ENCODE measurements at places on chromosomes 5 and 9.

- peak; percentile 44 for DNase-seq
These were observed 695 bp upstream of the ANXA6 start for GRCh38 chr5:151158287-151158661.

GRCh38 chr5:80864706-80865435, 95.3 kb upstream of the RASGRF2 start:
- no peak for DNase-seq

DNA sequence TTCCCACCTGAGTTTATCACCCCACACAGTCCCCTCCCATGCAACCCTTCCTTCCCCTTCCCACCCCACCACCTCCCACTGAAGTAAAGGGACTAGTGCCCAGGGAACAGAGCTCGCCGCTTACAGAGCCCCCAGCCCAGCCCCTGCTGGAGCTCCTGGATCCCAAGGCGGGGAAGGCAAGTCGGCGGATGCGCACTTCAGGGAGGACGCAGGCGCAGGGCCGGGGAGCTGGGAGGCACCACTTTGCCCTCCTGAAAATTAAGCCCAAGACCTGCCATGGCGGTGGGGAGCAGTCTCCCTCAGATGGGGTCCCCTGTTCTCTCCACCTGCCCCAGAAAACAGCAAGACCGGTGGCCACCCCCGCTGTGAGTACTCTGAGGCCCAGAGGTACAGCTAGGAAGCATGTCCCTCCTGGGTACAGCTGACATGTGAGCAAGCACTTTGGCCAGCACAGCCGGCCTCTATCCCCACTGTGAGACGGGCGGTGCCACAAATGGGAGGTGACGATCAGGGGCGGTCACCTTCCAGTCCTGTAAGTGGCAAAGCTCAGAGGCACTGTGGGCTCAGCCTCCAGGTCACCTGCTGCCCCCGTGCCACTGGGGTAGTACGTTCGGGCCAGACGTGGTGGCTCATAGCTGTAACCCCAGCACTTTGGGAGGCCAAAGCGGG, 45.9 kb downstream of the COL23A1 start:
- DNase-seq, result no peak

DNA sequence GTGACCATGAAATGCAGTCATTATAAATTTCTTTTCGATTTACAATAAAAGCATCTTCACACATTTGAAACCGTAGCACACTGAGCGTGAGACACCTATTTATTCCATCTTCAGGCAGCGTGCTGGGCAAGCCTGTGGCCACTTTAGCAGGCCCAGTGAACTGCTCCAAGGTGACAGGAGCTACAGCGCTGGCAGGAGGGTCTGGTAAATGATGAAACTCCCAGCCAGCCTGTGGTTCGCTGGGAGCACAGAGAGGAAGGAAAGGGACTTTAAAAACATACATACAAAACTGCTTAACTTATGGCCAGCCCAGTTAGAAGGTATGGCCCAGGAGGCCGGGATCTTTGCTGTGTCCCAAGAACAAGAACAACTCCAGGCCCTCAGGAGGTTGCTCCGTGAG, 5.1 kb downstream of the RAPGEF1 start:
- DNase-seq, result no peak

GRCh38 chr5:127650649-127651048, 1.8 kb downstream of the CTXN3 start:
- peak; percentile 84 for DNase-seq

GRCh38 chr5:151214614-151215545, 9.0 kb downstream of the CCDC69 start:
- DNase-seq, result no peak

DNA sequence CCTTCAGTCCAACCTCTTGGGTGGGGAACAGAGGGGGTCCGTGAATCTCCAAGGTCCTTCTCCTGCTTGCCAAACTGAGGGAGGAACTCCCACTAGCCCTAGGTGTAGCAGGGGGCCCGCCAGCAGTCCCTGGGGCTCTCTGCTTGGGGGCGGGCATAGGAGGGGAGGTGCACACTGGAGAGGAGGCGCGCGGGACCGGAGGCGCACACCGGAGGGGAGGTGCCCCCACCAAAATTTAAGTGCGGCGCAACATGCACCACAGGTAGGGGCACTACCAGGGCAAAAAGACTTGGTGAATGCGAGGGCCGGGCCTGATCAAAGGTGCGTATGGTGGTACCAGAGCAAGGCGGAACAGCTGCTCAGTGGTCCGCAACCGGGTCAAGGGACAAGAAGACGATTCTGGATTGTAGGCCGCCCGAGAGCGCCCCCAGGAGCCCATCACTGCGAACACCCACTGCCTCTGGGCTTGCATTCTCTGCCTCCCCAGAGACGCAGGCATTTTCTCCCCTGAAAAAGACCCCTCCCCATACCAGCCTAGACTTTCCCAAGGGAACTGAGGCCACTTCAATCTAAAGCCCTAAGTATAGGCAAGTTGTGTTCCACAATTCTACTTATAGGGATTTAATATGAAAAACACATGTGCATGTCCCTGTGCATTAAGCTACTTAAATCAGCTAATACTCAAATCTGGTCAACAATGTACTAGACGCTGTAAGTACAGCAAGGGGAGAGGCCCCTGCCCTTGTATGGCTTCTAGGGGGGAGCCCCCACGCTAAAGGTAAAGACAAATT, 50.6 kb downstream of the TGFBI start:
- DNase-seq, result no peak

DNA sequence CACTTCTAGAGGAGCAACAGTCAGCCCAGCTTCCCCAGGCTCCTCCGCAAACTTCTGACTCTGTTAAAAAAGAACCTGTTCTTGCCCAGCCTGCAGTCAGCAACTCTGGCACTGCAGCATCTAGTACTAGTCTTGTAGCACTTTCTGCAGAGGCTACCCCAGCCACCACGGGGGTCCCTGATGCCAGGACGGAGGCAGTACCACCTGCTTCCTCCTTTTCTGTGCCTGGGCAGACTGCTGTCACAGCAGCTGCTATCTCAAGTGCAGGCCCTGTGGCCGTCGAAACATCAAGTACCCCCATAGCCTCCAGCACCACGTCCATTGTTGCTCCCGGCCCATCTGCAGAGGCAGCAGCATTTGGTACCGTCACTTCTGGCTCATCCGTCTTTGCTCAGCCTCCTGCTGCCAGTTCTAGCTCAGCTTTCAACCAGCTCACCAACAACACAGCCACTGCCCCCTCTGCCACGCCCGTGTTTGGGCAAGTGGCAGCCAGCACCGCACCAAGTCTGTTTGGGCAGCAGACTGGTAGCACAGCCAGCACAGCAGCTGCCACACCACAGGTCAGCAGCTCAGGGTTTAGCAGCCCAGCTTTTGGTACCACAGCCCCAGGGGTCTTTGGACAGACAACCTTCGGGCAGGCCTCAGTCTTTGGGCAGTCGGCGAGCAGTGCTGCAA, 72.8 kb downstream of the NUP214 start:
- DNase-seq, result no peak

DNA sequence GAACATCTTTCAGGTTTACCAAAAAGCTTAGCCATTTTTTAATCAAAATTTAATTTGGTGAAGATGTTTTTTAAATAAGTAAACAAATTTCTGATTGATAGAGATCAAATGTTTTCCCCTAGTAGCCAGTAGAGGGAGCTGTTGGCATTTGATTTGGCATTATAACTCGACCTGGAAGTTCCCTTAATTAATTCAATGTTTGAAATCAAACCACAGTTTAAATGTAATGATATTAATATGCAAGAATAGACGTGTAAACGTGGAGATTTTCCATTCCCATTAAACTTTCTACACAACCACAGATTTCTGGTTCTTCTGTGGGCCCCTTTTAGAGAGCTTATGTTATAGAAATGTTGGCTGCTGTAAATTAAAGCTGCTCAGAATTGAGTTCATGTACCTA, 148.1 kb upstream of the MPDZ start:
- peak; percentile 77 for DNase-seq

- no peak for DNase-seq
These were observed 3.1 kb downstream of the FAM163B start for GRCh38 chr9:133605856-133606707.

GRCh38 chr9:78325343-78325742, 28.4 kb downstream of the PSAT1 start:
- DNase-seq, result peak; percentile 94

DNA sequence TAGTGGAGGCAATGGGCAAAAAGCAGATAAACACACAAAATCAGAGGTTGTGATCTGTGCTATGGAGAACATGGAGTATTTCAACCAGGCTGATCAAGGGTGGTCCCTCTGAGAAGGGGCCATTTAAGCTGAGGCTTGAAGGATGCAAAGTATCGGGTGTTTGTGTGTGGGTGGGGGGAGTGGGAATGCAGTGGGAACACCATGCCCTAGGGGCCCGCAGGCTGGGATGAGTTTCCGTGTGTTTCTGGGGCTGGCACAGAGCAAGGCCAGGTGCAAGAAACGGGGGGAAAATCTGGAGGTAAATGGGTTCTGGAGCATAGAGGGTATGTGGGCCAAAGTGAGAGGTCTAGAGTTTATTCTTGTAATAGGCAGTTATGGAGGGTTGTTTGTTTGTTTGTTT, 13.8 kb upstream of the LARP1 start:
- DNase-seq, result no peak

DNA sequence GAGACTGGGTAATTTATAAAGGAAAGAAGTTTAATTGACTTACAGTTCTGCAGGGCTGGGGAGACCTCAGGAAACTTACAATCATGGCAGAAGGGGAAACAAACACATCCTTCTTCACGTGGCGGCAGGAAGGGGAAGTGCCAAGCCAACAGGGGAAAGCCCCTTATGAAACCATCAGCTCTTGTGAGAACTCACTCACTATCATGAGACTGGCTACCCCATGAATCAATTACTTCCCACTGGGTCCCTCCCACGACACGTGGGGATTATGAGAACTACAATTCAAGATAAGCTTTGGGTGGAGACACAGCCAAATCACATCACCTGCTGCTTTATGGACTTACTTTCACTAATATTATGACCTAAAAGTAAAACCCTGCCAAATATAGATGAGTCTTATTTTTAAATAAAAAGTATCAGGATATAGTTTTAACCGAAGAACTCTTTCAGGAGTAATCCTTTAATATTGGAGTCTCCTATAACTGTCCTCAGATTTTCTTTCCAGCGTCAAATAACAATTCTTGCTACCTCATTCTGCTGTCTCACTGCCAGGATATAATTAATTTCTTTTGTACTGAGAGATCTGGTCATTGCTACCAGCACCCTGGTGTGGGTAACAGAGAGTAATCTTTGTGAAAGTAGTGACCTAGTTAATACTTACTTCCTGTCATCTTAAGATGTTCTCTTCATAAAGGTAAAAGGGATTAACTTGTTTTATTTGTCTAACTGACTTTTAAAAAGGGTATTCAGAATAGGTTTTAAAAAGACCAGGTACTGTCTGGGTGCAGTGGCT, 68.6 kb downstream of the NLN start:
- peak; percentile 26 for DNase-seq

- DNase-seq, result no peak
These were observed 102.0 kb upstream of the SMC5 start for GRCh38 chr9:70156729-70157128.

- peak; percentile 37 for DNase-seq
These were observed 826 bp upstream of the PRDM9 start for GRCh38 chr5:23506329-23507236.

- DNase-seq, result no peak
These were observed 205.8 kb upstream of the RAI14 start for GRCh38 chr5:34450338-34450737.

DNA sequence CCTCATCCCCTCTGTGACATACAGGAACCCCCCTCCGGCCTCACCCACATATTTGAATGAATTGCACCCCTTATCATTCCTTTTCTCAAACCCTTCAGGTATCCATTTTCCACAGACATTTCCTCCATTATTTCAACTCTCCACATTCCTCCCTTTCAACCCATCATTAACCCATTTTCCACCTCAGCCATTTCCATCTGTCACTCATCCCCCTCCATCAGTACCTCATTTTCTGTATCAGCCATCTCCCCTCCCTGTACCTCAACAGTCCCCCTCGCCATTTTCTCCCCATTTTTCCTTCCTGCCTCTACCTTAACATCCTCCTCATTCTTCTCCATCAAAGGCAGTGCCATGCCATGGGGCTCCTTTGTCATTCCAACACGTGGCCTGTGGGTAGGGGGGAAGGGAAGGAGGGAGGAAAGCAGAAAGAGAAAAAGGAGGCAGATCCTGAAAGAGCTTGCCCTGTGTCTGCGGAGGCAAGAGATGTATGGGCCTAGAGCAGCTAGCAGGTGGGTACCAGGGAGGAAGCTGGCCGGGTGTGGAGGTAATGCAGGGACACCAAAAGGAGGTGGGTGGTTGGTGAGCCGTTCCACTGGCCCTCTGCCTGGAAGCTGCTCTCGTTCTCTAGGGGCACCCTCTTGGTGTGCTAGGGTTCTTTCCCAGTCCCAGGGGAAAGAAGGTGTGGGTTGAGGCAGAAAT, 1.5 kb downstream of the DNAJB5 start:
- no peak for DNase-seq

- DNase-seq, result peak; percentile 13
These were observed 1.8 kb downstream of the RALGDS start for GRCh38 chr9:133119103-133119845.

- DNase-seq, result no peak
These were observed 26.9 kb downstream of the KLHL3 start for GRCh38 chr5:137708796-137709559.

GRCh38 chr5:65264420-65264819, 217.3 kb downstream of the ADAMTS6 start:
- DNase-seq, result no peak

- no peak for DNase-seq
These were observed 399.2 kb upstream of the KIF2A start for GRCh38 chr5:61906820-61907219.

GRCh38 chr5:136811551-136811950, 446.2 kb upstream of the TRPC7 start:
- DNase-seq, result peak; percentile 61

DNA sequence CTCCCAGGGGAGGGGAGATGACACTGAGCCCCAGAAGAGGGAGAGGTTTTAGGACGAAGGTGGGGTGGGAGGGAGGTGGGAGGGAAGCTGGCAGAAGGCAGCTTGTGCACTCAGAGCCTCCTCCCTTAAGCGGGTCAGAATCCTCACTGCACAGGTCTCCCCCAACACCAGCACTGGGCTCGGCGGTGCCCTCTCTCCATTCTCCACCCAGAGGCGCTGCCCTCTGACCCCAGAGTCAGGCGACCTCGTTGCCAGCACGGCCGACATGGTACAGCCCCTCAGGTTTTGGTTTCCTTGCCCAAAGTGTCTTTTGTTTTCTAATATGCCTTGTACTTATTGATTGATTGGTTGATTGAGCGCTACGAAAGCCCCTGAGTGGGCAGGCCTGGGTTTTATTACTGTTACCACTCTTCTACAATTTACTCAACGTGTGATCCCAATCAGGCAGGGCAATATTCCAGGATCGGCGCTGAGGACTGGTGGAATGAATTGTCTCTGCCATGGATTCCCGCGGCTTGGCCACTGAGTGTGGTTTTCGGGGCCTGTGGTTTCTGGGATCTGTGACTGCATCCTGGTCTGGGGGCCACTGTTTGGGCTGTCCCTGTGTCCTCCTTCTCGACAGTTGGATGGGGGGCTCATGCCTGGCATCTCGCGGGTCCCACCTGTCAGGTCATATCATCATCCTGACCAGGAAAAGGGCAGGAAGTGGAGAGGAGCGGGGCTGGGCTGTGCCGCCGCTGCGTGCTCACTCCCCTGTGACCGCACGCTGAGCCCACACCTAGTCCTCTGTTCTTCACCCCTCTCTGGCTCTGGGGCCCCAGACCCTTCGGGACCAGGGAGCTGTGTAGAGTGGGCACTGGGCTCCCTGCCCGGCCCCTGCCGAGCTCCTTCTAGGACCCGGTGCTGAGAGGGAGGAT, 9.6 kb upstream of the FCN2 start:
- DNase-seq, result no peak

GRCh38 chr9:125255781-125256391, 5.7 kb upstream of the GAPVD1 start:
- peak; percentile 48 for DNase-seq

- DNase-seq, result peak; percentile 75
These were observed 139.3 kb upstream of the IER5L start for GRCh38 chr9:129317179-129318011.

- DNase-seq, result no peak
These were observed 60.5 kb downstream of the TARS1 start for GRCh38 chr5:33501260-33501659.
